ENCODE measurements at places on chromosomes 7 and 10.

- DNase-seq, result no peak
Observed at GRCh38 chr10:96688789-96689188, 31.5 kb downstream of the PIK3AP1 start.

DNA sequence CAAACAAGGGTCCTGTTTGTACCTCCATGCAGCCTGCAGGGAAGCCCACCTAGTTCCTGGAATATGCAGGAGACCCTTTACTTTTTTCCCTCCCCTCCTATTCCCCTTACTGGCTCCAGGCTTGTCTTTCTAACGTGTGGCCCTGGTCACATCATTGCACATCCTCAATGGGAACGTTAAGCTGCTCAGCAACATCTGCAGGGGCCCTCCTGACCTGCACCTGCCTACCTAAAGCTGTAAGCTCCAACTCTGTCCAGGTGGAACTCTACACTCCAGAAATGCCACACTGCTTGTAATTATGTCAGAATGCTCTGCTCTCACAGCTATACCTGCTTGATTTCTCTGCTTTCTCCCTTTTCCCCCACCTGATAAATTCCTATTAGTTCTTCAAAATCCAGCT is 72.1 kb downstream of the ARMC3 start:
- DNase-seq, result no peak

- no peak for DNase-seq
Observed at GRCh38 chr7:112358513-112358912, 91.7 kb upstream of the IFRD1 start.

- no peak for DNase-seq
Observed at GRCh38 chr10:31765541-31765940, 163.1 kb downstream of the ARHGAP12 start.

GRCh38 chr7:118057404-118057803 is 126.6 kb upstream of the LSM8 start:
- no peak for DNase-seq

DNA sequence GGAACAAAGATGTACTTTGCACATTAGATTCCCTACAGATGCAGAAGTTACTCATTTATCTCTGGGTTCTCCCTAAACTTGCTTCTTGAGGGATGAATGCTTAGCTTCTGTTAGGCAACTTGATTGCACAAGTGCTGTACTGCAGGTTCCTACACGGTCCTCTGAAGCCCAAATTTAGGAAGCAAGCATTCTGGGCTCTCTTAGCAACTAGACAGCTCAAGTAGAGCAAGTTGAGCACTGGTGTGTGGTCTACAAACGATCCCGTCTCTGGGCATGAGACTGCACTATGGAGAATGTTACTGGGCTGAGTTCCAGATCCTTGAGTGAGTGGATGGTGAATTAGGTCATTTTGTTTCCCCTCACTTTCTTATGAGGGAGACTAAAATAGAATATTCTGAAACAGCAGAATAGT is 14.3 kb downstream of the SEMA3D start:
- no peak for DNase-seq

GRCh38 chr7:43891069-43891955 is 15.1 kb downstream of the URGCP start:
- no peak for DNase-seq

DNA sequence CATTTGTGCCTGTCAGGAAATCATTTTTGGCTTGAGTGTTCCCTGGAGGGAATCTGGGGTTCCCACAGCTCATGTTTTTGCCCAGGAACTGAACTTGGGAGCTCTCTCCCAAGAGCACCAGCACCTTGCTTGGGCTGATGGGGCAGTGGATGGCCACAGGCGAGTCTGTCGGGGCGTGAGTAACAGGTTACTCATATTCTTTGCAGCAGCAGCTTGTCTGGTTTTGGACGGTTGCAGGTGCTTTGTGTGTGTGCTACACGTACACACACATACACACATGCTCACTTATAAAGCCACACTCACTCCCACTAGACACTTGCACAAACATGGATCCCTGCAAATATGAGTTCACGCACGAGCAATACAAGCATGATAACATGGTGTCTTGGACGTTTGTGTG is 2.9 kb upstream of the PALD1 start:
- DNase-seq, result no peak

DNA sequence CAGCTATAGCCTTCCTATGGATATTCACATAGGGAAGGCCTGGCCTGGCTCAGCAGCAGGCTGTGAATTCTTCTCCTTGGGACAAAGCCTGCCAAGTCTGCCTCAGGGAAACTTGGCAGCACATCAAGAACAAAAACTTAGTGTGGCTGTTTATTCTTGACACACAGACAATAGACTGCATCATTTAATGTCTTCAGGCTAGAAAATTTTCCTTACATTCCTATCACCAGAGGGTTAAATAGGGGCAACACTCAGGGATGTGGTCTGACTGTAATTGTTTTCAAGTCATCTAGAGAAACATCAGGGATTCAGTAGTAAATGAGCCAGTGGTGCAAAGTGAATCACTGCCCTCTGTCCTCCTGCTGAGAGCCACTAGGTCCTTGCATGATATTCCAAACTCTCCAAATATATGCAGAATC is 137.3 kb downstream of the SEMA3C start:
- DNase-seq, result peak; percentile 22

DNA sequence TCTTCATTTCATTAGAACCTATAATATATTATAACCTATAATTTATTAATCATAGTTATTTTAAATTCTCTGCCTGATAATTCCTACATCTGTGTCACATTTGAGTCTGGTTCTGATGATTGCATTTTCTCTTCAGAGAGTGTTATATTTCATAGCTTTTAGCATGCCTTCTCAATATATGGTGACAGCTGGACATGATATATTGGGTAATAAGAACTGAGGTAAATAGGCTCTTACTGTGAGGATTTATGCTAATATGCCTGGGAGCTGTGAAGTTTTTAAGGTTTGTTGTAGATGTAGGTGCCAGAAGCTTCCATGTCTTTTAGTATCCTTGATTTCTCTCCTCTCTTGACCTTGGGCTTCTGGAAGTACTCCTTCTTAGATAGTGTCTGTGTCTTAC is 325.9 kb upstream of the SEMA3D start:
- DNase-seq, result no peak
